Motor neuron (in vitro differentiated cells): ENCODE measurements at places on chromosomes 11 and 22.

DNA sequence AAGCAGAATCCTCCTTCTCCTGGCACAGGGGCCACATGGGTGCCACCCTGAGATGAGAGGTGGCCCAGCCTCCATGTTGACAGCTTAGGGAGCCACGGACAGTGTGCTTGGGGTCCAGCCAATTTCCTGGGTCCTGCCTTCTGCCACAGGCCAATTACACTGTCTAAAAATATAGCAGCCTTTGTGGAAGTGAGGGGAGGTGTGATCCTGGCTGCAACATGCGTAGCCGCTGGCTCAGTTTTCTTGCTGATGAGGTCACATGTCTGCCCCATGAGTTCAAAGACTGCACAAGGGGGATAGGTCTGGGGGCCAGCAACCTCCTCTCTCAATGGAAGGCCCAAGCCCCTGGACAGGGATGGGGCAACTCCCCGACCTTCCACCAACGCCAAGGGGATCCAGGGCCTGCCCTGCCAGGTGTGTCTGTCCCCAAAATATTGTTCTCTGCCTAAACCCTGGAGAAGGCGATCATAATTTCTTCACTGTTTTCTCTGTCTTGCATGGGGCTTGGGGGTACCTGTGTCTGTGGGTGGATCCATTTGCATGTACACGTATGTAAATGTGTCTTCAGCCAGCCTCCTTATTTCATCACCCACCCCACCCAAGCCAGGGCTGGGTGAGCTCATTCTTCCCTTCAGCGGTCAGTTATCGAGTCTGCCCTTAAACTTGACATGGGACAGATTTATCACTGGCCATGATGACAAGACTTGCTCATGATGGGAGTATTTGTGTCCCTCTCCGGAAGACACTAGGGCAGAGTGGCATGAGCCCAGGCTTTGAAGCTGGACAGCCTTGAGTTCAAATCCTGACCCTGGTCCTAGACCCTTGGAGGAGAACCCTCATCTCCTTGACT is 59.4 kb downstream of the OTOG start:
- peak; percentile 83 for ATAC-seq

DNA sequence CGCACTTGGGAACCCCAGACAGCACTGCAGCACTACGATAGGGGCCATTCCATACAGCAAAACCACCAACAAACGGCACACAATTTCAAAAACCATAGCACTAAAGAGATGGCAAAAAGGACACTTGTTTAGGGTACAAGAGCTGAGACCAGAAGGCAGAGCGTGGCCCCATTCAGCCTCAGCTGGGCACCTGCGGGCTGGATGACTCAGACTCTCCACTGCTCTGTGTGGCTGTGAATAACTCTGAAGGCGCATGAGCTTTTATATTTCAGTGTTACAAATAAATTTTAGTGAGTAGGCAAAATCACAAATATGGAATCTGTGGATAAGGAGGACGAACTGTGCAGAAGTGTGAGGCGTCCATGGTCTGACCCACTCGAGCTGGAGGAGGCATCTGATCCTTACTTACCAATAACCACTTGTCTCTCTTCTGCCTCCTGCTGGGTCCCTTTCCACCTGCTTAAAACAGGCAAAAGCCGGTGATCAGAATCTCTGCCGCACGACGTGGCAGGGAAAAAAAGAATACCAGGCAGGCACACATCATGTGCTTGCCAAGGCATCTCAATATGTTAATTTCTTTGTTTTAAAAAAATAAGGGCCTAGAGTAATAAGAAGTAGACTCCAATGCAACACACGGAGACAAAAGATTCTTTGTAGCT is 325.7 kb downstream of the SHANK2 start:
- no peak for ATAC-seq

DNA sequence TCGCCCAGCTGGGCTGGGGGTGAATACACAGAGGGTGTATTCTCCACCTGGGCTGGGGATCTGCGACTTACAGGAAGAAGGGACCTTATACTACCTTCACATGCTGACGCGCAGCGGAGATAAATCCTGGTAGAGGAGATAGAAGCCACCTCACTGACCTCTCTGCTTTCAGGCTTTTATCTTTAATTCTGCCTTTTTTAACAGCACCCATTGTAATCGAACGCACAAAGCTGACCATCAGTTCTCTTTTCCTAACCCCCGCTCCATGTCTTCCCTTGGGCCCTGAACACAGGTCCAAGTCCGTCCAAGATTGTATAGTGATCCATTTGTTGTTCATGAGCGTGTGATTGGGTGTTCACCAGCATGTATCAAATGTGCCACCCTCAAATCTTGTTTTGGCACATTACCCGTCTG is 664 bp upstream of the LAMTOR1 start:
- ATAC-seq = no peak

GRCh38 chr11:70696076-70696475 is 297.7 kb downstream of the CTTN start:
- ATAC-seq = no peak

GRCh38 chr11:1053121-1053901 is 16.8 kb upstream of the MUC6 start:
- ATAC-seq = peak; percentile 5

DNA sequence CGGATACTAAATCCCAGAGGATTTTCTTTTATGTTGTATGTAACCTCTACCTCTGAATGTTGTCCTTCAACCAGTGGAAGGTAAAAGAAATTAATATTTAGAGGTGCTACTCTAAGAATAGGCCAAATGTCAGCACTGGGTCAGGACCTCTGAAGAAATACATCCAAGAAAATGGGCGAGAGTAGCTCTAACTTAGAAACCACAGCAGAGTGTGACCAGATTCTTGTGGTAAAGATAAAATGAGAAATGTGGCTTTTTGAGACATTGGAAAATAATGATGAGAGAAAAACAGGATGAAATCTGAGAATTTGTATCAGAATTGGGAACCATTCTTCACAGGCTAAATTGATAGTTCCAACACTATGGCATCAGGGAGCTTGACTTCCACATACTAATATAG is 63.5 kb downstream of the CSTPP1 start:
- ATAC-seq = no peak

DNA sequence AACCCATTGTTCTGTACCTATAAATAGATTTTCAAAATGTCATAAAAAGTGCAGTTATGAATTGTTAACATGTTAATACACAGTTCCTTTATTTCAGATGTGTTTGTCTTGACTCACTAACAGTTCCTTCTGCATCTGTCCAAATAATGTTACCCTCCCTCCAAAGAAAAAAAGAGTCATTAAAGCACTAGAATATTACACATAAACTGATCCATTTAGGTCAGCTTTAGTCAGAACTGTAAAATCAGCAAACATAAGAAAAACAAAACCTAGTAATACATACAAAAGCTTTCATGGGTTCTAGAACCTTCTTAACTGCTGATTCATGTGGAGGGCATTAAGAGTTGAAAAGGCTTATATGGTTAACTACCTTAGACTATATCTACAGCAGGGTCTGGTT is 65.4 kb downstream of the SESN3 start:
- ATAC-seq = no peak

DNA sequence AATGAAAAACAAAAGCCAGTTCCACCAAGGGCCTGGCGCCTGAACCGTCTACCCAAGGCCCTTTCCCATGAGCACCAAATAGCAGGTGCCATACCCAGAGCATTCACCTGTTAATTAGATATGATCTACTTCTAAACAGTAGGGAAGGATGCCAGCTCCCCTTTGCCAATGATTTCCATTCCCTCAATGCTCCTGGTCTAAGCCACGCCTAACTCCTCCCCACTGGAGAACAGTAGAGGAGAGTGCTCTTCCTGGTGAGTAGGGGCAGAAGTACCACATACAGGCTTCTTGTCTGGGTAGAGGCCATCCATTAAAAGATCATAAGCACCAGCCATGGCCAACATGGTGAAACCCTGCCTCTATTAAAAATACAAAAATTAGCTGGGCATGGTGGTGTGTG is 40.7 kb downstream of the PACSIN2 start:
- no peak for ATAC-seq

DNA sequence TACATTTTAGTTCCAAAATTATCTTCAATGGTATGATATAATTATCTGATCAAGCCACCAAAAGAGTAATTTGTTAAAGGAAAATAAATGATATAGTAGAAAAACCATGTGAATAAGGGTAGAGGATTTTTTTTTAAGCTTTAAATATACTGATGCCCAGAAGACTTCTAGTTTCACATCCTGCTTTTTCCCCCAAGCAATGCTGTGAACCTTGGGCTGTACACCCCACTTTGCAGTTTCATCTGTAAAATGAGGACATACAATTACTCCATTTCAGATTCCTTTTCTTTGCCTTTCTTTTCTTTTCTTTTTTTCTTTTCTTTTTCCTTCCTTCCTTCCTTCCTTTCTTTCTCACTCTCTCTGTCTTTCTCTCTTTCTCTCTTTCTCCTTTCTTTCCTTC is 1125.4 kb downstream of the DLG2 start:
- no peak for ATAC-seq

GRCh38 chr11:62353841-62354240 is 16.6 kb downstream of the ASRGL1 start:
- ATAC-seq = no peak

GRCh38 chr11:73921180-73921579 is 29.6 kb upstream of the DNAJB13 start:
- no peak for ATAC-seq

- no peak for ATAC-seq
Measured at GRCh38 chr11:116876656-116877055, 39.2 kb upstream of the APOA1 start.

GRCh38 chr11:63614136-63614671 is at the start of gene PLAAT3:
TSS of gene PLAAT3 (minus strand) at chr11:63614433. CDS start at chr11:63614014, 419 bp downstream.
- peak; percentile 76 for ATAC-seq

GRCh38 chr11:22703040-22703439 is 36.6 kb downstream of the GAS2 start:
- ATAC-seq = peak; percentile 83

- no peak for ATAC-seq
Measured at GRCh38 chr11:84608837-84609196, 1018.3 kb downstream of the DLG2 start.

- ATAC-seq = no peak
Measured at GRCh38 chr11:117835576-117835975, 11.0 kb upstream of the FXYD2 start.

- ATAC-seq = no peak
Measured at GRCh38 chr22:35727436-35727835, 9.8 kb downstream of the APOL5 start.

- no peak for ATAC-seq
Measured at GRCh38 chr11:36775130-36775529, 177.1 kb upstream of the RAG2 start.

GRCh38 chr22:45072322-45072903 is 62.6 kb upstream of the PHF21B start:
- peak; percentile 74 for ATAC-seq

GRCh38 chr11:19869946-19870589 is 157.4 kb downstream of the NAV2 start:
- ATAC-seq = no peak

DNA sequence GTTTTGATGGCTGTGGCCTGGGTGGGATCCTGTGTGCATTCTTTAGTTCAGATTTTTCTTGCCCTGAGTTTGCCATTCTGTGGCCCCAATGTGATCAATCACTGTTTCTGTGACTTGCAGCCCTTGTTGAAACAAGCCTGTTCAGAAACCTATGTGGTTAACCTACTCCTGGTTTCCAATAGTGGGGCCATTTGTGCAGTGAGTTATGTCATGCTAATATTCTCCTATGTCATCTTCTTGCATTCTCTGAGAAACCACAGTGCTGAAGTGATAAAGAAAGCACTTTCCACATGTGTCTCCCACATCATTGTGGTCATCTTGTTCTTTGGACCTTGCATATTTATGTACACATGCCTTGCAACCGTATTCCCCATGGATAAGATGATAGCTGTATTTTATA is 620 bp downstream of the OR4C16 start:
- no peak for ATAC-seq

- no peak for ATAC-seq
Measured at GRCh38 chr11:5251746-5252145, 2.1 kb upstream of the HBG1 start.

GRCh38 chr22:40178417-40179409 is 988 bp downstream of the TNRC6B start:
- ATAC-seq = peak; percentile 12

DNA sequence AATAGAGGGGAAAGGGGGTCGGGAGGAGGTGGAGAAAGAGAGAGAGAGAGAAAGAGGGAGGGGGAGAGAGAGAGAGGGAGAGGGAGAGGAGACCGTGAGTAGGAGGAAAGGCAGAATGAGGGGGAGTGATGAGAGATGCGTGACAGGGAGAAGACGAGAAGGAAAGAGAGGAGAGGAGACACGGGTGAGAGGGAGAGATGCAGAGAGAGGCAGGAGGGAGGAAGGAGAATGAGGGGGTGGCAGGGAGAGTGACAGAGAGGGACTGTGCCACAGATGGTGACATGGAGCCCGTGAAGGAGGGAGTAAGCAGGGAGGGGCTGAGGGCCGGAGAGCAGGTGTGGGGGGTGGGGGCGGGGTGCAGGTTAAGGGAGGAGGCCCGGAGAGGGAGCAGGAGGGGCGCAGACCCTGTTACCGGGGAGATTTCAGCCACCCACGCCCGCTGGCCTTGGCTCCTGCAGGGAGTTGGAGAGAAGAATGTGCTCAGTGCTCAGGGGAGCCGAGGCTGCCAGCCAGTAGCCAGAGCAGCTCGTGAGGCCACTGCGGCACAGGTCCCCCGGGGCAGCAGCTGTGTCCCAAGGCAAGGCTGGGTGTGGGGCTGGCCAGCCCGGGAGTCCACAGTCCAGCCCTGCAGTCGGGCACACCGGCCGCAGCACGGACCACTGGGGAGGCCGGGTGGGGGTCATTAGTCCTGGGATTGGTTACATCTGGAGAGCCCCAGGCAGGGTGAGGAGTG is at the start of gene SSTR3:
Gene SSTR3, minus strand, starts transcription at position 304 of the 733 bp plus-strand sequence. CDS start 4,674 bp downstream, outside the sequence.
- peak; percentile 81 for ATAC-seq

DNA sequence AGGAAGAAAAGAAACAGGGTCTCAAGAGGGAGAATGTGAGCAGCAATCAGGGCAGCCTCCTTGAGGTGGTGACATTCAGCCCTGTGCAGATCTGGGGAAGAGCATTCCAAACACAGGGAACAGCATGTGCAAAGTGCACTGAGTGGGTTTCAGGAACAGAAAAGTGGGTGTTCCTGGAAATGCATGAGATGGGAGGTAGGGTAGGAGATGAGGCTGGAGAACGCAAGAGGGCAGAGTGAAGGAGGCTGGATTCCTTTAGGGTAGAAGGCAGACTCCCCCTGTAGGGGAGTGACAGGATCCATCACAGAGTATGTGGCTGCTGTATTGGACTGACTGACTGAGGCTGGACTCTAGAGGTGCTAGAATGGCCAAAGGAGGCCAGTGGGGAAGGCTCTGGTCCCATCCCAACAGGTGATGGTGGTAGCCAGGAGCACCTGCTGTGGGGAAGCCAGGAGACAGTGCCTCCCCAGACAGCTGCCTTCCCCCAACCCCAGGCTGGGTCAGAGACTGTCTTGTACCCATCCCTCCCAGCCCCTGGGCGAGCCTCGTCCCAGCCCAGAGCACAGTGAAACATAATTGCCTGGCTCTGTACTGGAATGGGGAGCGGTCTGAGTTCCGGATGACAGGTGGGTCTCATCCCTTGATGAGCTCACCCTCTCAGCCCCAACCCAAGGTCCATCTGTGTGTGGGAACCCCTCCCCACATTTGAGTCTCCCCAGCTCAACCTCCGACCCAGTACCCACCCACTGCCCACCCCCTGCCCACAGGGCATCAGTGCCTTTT is 419.4 kb downstream of the MN1 start:
- no peak for ATAC-seq
